ENCODE measurements at places on chromosomes 6 and 20.

DNA sequence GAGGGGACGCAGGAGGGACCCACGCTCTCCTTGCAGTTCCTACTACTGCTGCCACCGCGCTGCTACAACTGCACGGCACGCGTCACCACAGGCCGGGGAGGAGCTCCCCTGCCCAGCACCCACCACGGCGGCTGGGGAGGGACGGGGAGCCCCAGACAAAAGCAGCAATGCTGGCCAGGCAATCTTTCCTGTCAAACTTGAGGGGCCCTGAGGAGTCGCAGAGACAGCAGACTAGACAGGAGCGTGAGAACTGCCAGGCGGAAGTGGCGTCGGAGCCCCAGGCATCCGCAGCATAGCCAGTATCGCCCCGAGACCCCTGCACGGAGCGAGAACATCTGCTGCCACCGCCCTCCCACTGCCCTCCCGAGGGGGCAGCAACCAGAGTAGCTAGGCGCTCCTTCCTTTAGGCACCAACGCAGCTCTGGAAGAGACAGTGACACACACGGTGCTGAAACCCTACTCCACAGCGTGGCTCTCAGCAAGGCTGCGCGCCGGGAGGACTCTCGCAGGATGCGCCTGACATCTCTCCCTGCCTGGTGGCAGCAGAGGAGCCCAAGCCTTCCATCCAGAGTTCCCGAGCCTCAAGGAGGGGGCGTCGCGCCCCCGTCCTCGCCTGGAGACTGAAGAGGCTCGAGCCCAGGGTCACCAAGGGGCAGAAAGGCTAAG is 2.2 kb downstream of the TAF4 start:
- DNase-seq: no peak

DNA sequence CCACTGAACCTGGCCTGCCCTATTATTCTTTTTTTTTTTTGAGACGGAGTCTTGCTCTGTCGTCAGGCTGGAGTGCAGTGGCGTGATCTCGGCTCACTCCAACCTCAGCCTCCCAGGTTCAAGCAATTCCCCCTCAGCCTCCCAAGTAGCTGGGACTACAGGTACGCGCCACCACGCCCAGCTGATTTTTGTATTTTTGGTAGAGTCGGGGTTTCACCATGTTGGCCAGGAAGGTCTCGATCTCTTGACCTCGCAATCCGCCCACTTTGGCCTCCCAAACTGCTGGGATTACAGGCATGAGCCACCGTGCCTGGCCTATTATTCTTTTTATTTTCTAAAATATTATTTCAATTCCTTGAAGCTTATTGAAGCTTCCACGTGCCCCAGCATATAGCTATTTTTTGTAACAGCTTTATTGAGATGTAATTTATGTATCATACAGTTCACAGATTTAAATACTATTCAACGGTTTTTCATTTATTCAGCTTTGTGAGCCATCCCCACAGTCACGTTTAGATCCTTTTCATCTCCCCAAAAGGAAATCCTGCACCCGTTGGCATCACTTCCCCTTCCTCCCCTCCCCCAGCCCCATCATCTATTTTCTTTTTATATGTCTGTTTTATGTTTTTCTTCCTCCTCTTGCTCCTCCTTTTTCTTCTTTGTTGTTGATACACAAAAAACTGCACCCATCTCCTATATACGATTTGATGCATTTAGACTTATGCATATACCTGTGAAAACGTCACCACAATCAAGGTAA is 13.5 kb upstream of the MDFI start:
- DNase-seq: no peak

- no peak for DNase-seq
Measured at GRCh38 chr20:50494428-50494827, 15.8 kb upstream of the PTPN1 start.

- no peak for DNase-seq
Measured at GRCh38 chr6:137423451-137424168, 70.6 kb downstream of the OLIG3 start.

DNA sequence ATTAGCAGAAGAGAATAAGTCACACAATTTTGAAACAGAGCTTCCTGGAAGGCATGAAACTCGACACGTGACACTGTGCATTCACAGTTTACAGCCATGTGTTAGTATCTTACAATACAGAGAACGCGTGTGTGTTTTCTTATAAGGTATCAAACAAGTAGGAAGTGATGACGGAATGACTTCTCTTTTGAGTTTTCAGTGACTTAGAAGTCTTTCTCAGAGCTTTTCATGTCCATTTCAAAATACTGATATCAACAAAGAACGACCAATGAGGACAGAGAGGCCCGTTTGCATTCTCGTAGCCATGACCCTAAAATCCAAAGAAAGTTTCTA is 36.6 kb upstream of the DUSP22 start:
- no peak for DNase-seq

- no peak for DNase-seq
Measured at GRCh38 chr6:391559-392440, at the start of gene IRF4. IRF4 (plus strand) TSS chr6:391752; CDS start chr6:393153, 1,401 bp downstream.

- no peak for DNase-seq
Measured at GRCh38 chr6:22925920-22926789, 356.8 kb downstream of the HDGFL1 start.

DNA sequence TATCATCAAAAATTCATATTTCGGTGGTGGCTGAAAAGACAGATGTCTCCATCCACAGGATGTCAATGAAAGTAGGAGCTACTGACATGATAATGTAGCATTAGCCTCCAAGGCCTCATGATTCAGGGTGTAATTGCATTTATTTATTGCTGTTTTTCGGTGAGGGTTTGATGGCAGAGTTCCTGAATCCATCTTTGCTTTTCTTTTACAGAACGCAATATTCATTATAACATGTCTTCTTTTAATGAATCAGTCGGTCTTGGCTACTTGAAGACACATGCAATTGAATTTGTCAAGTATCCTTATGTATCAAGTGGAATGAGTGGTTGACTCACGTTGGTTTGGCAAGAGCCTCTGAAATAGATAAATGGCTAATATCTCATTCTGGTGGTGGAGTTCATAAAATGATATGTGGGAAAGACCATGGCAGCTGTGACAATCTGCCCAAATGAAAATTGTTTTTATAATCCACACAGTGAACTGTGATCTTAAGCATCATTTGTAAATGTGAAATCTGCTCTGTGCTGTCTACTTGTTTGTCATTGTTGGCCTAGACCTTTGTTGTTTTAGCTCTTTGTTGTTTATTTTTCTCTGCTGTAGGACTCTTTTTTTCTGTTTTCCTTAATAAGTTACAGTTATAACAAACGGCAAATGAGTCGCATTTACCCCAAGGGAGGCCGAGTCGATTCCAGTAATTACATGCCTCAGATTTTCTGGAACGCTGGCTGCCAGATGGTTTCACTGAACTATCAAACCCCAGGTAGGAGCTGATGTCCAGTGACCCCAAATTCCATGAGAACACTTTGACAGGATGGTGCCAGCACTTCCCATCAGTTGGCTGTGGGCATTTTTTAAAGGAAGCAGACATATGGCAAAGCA is 105.7 kb upstream of the LAMP5 start:
- no peak for DNase-seq

DNA sequence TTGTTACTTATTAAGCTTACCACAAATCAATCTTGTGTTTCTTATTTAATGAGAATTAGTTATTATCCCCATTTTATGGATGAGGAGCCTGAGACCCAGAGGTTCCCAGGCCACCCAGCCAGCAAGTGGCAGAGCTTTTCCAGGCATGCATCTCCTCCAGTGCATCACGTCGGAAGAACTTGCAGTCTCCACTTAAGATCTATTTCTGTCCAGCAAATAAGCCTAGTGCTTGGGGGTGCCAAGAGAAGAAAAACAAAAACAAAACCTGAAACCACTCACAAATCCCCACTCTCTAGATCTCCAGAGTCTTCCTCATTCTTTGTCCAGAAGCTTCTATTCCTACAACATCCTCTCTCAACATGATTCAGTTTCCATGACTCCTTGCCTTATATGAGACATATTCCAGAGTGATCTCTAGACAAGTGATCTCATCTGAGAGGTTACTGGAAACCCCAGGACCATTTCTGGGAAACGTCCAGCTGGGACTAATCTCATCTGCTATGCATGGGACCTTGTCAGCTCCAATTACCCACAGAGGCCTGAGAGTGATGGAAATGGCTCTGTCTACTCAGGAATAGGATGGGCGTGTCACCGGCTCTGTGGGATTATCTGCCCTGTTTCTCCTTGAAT is 4.1 kb downstream of the GUCA1B start:
- DNase-seq: no peak

DNA sequence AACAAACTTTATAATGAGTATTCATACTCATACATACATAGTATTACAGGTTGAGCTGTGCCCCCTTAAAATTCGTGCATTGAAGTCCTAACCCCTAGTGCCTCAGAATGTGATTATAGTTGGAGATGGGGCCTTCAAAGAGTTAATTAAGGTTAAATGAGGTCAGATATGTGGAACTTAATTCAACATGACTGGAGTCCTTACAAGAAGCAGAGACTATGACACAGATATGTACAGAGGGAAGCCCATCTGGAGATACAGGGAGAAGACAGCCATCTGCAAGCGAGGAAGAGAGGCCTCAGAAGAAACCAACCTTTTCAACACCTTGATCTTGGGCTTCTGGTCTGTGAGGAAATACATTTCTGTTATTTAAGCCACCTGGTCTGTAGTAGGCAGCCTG is 536.1 kb upstream of the AGPAT4 start:
- no peak for DNase-seq

DNA sequence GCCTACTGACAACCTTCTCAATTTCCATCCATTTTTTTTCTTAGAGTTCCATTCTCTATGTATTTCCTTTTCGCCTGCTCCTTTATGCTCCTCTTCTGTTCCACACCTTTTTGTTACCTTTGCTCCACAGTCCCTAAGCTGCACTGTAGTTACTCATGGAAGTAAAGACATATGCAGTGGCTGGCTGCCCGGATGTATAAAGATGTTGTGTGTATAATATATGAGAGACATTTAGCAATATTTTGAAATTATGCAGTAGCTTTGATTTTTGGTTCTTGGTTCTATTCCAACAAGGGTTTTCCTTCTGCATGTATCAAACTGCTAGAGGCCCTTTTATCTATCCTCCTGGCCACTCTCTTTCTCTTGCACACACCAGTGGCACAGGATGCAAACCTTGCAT is 234.9 kb downstream of the DOK5 start:
- no peak for DNase-seq

GRCh38 chr6:21053612-21054011 is 519.4 kb downstream of the CDKAL1 start:
- no peak for DNase-seq

- no peak for DNase-seq
Measured at GRCh38 chr6:30156262-30156599, 4.8 kb downstream of the TRIM10 start.

DNA sequence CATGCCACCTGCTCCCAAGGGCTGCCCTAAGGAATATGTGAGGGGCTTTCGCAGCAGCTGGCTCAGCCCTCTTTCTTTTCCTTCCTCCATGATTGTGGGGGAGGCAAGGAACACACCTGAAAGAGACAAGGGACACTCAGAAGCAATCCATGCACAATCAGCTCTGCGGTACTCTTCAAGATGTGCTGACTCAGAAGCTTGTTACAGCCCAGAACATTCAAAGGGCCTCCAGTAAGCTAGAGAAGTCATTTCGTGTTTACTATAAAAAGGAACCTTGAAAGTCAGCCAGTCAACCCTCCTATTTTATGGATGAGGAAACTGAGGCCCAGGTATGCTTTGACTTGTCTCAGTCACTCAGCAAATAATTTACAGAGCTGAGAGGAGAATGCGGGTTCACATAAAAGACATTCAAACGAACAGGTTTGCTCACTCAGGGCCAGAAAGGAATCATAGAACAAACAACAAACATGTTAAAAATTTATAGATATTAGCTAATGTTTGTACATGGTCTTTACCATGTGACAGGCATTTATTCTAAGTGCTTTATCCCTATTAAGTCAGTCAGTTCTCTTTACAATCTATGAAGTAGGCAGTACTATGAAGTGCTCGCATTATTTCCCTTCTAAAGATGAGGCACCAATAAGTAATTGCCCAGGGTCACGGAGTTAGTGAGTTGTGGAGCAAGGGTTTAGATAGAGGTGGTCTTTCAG is 37.7 kb upstream of the SLC22A23 start:
- no peak for DNase-seq
